ENCODE measurements at places on chromosomes 1 and 21.

GRCh38 chr1:151255381-151255780 lies 847 bp downstream of the PSMD4 start:
- DNase-seq, result peak; percentile 19

DNA sequence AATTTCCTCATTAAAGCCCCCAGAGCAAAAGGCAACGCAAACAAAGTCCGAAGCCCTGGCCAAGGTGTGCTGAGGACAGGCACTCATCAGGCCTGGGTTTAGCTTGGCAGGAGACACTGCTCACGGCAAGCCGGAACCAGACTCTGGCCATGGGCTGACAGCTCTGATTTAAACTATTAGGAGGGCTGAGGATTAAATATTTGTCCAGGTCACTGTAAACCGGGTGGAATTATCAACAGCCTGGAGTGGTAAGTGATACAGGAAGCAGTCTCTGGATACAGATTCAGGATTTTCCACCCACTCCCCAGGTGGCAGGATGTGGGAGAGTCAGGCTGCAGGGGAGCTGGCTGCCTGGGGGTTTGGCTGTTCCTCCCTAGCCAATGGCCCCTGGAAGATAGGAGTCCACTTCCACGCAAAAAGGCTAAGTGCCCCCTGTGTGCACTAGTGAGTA lies 42.4 kb downstream of the SLC66A1 start:
- DNase-seq, result no peak

DNA sequence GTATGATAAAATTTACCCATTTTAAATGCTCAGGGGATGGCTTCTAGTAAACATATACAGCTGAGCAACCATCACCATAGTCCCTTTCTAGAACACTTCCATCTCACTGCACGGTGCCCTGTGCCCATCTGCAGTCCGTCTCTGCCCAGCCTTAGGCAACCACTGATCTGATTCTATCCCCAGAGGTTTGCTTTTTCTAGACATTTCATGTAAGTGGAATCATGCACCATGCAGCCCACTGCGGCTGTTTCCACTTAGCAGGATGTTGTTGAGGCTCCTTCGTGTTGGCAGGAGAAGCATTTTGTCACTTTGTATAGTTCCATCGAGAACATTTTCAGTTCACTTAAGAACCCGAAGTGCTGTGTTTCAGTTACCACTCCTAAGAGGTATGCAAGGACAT lies 27.8 kb upstream of the VAMP3 start:
- no peak for DNase-seq

DNA sequence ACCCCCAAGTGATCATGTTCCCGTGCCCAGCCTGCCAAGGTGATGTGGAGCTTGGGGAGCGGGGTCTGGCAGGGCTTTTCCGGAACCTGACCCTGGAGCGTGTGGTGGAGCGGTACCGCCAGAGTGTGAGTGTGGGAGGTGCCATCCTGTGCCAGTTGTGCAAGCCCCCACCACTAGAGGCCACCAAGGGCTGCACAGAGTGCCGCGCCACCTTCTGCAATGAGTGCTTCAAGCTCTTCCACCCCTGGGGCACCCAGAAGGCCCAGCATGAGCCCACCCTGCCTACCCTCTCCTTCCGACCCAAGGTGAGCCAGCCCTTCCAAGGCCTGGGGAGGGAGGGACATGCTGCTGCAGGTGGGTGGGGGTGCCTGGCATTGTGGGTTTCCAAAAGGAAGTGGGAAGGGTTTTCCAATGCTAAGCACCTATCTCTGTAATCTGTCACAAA lies 2.3 kb downstream of the TRIM46 start:
- peak; percentile 33 for DNase-seq

DNA sequence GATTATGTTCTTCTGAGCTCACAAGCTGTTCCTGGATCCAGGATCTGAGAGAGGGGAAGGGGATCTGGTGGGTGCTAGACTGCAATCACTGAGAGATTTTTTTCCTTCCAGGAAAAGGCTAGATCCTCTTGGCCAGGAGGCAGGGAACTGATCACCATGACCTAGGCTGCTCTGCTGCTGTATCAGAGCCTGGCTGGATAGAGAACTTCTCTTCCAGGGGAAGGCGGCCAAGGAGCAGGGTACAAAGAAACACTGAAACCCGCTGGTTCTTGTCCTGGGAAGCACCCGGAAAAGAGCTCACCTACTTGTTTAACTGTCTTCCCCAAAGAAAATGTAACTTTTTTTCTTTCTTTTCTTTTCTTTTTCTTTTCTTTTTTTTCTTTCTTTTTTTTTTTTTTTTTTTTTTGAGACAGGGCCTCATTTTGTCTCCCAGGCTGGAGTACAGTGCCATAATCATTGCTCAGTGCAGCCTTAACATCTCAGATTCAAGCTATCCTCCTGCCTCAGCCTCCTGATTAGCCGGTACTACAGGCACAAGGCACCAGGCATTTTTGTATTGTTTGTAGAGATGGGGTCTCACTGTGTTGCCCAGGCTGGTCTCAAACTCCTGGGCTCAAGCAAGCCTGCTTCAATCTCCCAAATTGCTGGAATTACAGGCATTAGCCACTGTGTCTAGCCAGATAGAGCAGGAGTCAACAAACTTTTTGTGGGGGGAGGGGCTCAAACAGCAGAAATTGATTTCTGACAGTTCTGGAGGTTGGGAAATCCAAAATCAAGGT lies 12.4 kb upstream of the RPS6KA1 start:
- no peak for DNase-seq

DNA sequence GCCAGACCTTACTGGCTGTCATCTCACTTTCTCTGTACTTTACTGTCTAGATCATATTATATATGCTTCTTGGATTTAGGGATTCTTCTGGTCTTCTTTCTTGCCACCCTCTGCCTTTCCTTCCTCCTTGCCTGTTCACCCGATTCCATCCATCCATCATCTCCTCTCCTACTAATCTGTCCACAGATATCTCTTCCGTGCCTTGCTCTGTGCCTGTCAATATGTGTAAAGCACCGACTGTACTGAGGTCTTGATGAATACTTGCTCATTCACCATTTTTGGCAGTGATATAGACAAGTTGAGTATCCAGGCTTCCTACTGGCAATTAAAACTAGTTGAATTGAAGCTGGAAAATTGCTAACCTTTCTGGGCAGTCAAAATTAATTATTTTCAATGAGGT lies 8.1 kb downstream of the FMN2 start:
- DNase-seq, result no peak

DNA sequence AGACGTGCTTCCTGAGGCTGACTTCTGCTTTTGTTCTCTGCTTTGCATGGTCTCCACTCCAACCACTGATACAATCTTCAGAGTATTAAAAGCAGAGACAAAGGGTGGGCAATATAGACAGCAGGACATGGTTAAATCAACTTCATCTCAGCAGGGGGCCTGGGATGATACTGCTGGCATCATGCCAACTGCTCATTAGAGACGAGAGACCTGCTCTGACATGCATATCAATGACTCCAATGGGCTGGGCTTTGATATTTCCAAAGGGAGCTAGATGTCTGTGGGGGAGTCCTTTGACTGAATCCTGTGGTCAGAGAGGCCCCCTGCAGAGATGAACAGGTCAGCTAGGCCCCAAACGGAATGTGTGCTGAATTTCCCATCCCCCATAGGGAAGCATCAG lies 106.6 kb downstream of the ACTL8 start:
- no peak for DNase-seq

- DNase-seq, result no peak
Measured at GRCh38 chr21:34595457-34595856, 19.5 kb downstream of the RCAN1 start.

GRCh38 chr1:172973424-172973823 lies 77.3 kb downstream of the TNFSF18 start:
- no peak for DNase-seq

DNA sequence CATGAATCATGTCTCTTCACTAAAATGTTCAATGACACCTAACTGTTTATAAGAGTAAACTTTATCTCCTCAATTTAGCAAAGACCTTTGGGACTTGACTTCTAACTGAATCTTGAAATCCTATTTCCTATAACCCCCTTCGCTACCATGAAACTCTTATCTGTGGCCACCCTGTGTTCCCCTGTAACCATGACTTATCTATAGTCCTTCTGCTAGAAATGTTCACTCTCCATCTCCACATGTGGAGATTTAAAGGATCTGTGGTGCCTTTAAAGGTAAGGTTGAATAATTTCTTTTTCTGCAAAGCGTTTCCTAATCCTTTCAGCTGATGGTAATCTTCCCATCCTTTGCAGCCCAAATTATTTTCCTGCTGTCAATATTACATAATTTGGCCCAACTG lies 436.3 kb upstream of the RUNX1 start:
- no peak for DNase-seq

- no peak for DNase-seq
Measured at GRCh38 chr1:62897788-62898187, 113.9 kb downstream of the ATG4C start.

DNA sequence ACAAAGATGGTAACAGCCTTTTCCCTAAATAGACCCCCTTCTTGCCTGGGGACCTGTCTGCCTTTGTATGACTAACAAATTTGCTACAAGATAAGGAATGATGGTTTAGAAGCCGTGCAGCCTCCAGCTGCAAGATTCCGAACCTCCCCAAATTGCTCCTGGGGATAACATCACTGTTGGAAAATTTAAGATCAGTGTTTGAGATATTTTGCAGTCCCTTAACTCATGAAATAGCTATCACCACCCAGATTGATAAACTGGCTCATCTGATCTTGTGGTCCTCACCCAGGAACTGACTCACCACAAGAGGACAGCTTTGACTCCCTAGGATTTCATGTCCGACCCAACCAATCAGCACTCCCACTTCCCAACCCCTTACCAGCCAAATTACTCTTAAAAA lies 254.7 kb downstream of the USH2A start:
- no peak for DNase-seq

- DNase-seq, result no peak
Measured at GRCh38 chr1:6805004-6805416, 19.8 kb downstream of the CAMTA1 start.

- no peak for DNase-seq
Measured at GRCh38 chr1:22810378-22810777, 99.7 kb downstream of the EPHB2 start.

DNA sequence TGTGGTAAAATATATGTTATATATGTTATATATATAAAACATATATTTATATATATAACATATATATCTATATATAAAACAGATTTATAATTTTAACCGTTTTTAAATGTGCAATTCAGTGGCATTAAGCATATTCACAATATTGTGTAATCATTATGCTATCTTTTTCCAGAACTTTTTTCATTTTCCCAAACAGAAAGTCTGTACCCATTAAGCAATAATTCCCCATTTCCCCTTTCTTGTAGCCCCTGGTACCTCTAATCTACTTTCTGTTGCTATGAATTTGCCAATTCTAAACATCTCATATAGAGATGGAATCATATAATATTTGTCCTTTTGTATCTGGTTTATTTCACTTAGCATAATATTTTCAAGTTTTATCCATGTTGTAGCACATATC lies 10.7 kb upstream of the ARHGEF11 start:
- DNase-seq, result no peak

- peak; percentile 88 for DNase-seq
Measured at GRCh38 chr1:231628207-231628876, 1.8 kb downstream of the DISC1 start.

- DNase-seq, result peak; percentile 73
Measured at GRCh38 chr1:100400404-100400803, 48.1 kb downstream of the CDC14A start.

DNA sequence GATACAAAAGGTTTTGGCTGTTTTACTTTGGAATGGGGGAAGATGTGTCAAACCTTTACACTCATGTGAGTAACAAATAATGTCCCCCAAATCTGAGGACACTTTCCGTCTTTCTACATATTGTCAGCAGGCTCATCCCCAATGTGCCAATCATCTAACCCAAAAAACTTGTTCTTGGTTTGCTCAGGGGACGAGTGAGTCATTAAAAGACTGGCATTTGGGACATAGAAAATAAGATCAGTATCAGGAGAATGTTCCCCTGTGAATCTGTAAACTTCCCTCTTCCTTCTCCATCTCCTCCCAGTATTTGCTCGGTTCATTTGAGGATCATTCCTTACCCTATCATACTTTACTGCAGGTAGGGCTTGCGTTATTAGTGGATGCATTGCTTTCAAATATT lies 194.1 kb upstream of the RUNX1 start:
- DNase-seq, result no peak

DNA sequence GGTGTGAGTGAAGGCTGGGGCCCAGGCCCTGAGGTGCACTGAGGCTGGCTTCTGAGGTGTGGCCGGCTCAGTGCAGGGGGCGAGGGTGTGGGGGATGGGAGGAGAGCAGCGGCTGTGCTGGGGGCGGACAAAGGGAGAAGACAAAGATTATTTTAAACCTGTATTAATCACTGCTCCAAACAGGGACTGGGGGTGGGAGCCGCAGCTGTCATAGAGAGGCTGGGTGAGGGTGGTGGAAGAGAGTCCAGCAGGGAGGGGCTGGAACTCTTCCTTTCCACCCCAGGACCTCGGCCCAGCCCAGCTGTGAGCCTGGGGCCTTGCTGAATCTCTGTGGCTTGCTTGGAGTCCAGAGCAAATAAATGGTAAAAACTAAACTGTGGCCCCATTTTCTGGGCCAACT lies 106.9 kb downstream of the KCND3 start:
- no peak for DNase-seq

Data from activated naive CD4-positive, alpha-beta T cell treated with anti-CD3 and anti-CD28 coated beads for 36 hours (primary cell).